Endodermal cell (in vitro differentiated cells): ENCODE measurements at places on chromosomes 4 and X. TPM values are rescaled to one million over a fixed set of nuclear protein-coding genes. Genes with fewer than 3 reads are reported as not detected.
A peak's percentile ranks its signal among the peaks of the same experiment; 100 is the strongest.

- no peak for DNase-seq
Observed at GRCh38 chr4:150849016-150849415, 166.1 kb downstream of the LRBA start.

GRCh38 chrX:51395810-51396728, 63.4 kb downstream of the NUDT10 start:
- DNase-seq: peak; percentile 69

Gene SEPSECS
- total RNA-seq: 4.9 and 5.9 TPM in 2 replicates

- no peak for DNase-seq
Observed at GRCh38 chrX:52988985-52989917, 30.9 kb upstream of the FAM156A start.

Gene LRP2BP
- total RNA-seq: 0.07 and 0.15 TPM in 2 replicates

- DNase-seq: no peak
Observed at GRCh38 chrX:39165773-39166172, 364.5 kb downstream of the MID1IP1 start.

Gene GPC4
- 281 to 417 TPM (median 293 TPM) in 3 replicates for total RNA-seq

Gene RPS6KA3
- total RNA-seq: 18.4 to 20.8 TPM (median 20.5 TPM) in 3 replicates

Gene ARHGEF6
- total RNA-seq: 2.7 and 3.1 TPM in 2 replicates

DNA sequence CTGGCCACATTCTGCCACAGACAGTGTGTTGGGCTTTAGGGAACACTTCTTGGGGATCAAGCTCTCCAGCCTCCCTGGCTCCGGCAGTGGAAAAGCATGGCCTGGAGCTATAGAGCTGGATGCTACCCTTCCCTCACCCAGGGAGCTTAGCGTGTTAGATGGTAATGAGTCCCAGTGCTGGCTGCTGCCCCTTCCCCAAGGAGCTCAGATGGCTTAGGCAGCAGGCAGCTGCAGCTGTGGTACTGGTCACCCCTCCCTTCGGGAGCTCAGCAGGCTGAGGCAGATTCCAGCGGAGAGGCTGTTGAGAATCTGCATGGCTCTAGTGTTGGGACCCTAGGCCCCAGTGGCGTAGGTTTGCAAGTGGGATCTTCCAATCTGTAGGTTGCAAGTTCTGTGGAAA, 19.5 kb downstream of the TMEM144 start:
- DNase-seq: peak; percentile 56

GRCh38 chrX:131262200-131262599, 26.9 kb downstream of the IGSF1 start:
- no peak for DNase-seq

GRCh38 chrX:32533848-32534247, 677.5 kb downstream of the DMD start:
- no peak for DNase-seq

GRCh38 chrX:129823522-129823921, 20.2 kb downstream of the ZDHHC9 start:
- no peak for DNase-seq

- DNase-seq: no peak
Observed at GRCh38 chrX:116276261-116276660, 105.7 kb downstream of the AGTR2 start.
